ENCODE measurements at places on chromosomes 3 and 15.

GRCh38 chr15:71685420-71685993 is 124.8 kb upstream of the NR2E3 start:
- DNase-seq: no peak

- DNase-seq: no peak
Observed at GRCh38 chr3:177133860-177134815, 63.1 kb downstream of the TBL1XR1 start.

GRCh38 chr3:189368384-189368783 is 196.6 kb downstream of the TPRG1 start:
- DNase-seq: no peak

- DNase-seq: no peak
Observed at GRCh38 chr3:142259359-142259758, 34.0 kb upstream of the GK5 start.

GRCh38 chr15:35958975-35959374 is 413.0 kb upstream of the DPH6 start:
- no peak for DNase-seq

DNA sequence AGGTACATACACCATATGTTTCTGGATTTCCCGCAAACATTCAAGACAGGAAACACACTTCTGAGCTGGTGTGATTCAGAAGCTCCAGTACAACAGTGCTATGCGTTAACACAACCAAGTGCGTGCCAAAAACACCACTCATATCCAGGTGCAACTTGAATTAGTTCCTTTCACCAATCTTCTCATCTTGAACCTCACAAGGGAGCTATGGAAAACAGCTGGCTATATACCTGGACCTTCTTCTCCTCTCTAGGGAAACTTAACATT is 31.3 kb downstream of the SUSD5 start:
- DNase-seq: no peak

DNA sequence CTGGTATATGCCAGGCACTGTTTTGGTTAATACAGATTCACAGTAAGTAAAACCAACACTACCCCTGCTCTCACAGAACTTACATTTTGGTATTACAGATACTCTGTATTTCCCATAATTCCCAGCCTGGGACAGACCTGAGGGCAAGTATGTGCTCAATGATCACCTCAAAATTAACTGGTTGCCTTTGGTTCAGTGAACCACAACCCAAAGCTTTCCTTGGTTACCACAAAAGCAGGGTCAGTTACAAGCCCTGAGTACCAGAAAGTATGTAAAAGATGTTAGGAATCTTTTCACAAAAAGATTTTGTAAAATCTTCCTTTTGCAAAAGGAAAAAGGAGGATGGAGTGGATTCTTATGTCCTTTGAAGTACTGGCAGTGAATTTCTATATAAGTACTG is 72.2 kb upstream of the GUCA1C start:
- DNase-seq: no peak

DNA sequence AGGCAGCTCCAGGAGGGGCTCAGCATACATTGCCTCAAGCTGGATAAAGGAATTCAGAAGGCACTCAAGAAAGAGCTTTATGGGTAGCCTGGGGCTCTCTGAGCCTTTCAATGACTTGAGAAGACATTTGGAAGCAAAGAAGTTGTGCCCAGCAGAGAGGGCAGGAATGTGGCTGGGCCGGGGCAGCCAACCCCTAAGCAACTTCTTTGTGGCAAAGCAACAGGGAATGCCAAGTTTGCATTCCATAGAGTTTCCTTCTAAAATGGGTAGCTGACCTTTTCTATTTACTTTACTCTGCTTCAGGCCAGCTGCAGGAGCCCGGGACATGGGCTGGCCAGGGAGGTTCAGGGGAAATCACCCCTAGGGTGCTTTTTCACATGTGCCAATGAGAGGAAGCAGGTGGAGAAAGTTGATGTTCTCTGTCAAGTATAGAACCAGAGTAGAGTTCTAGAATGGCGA is 45.6 kb downstream of the CCDC12 start:
- no peak for DNase-seq

DNA sequence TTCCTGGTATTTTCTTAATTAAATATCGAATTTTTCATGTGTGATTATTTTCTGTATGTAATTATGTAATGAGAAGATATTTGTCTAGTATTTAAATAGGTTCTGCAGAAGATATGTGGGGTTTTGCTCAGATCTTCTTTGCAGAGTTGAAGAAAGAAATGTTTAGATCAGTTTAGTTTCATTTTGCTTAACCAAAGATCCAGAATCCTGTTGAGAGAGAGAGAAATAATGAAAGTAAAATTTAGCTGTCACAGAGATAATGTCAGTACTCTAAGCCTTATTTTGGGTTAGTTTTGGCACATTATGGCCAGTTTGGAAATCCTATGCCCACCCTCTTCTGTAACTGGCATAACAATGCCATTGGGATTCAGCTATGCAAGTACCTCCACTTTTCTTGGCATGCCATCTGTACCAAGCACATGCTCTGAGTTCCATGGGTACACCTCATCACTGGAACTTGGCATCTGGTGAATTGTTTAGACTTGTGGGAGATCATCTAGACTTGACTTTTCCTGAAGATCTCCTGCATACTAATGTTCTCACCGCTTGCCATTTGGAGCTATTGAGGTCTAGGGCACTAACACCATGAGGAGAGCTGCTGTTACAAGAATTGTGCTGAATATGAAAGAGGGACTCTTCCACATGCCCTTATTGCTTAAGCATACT is 30.9 kb downstream of the PLSCR1 start:
- DNase-seq: no peak

DNA sequence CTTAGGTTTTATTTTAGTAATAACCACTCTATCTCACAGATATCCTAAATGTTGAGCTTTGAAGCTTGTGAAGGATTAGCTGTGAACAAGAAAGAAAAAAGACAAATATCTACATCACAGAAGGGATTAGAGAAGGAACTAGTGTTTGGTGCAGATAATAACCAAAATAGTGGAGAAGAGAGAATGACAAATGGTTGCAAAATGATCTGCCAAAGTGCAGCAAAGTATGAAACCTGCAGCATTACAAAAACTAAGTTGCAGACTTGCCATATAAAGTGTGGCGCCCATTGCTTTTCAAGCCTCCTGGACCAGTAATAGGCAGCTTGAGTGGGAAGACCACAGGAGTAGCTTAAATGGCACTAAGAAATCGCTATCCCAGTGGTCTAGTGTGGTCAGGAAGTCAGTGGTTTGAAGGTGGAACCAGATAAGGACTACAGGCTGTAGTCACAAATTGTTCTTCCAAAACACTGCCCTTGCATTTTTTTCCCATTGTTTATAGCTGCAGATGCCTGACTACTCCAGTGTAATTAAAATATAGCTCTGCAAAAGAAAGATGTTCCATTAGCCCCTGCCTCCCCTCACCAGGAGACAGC is 20.7 kb downstream of the TPM1 start:
- DNase-seq: no peak

GRCh38 chr15:29945943-29946596 is 123.8 kb upstream of the TJP1 start:
- no peak for DNase-seq

DNA sequence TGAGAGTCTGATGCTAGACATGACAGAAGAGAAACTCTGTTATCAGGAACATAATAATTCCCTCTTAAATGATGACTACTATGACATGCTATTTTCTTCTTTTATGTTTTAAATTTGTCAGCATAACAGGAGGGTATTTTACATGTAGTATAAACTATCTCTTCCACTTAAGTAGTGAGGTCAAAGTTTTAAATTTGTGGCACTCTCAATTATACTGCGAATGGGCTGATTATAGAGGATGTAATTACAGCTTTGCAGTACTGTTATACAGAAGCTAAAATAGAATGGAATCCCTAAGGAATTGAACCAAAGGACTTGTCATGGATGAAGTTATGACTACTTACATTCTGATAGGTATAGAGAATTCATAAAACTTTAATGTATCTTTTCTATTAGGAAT is 34.3 kb downstream of the CMSS1 start:
- no peak for DNase-seq

- DNase-seq: no peak
Observed at GRCh38 chr3:58073301-58074108, 65.3 kb downstream of the FLNB start.

DNA sequence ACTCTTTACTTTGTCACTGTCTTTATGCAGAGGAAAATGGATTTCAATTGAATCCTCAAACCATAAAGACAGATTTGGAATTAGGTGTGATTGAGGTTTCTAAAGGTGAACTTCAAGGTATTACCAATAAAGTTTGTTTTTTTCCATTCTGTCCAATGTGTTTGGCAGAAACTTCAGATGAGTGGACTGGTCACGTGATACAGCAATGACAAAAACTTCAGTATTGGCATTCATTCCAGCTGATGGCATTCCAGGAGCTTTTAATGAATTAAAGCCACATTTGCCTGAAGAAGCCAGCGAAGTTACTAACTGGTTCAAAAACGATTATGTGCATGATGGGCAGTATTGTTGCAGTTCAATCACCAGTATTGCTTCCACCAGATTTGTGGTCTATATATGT is 4.5 kb upstream of the MASP1 start:
- no peak for DNase-seq

GRCh38 chr3:107989661-107990060 is 101.2 kb downstream of the CD47 start:
- no peak for DNase-seq

DNA sequence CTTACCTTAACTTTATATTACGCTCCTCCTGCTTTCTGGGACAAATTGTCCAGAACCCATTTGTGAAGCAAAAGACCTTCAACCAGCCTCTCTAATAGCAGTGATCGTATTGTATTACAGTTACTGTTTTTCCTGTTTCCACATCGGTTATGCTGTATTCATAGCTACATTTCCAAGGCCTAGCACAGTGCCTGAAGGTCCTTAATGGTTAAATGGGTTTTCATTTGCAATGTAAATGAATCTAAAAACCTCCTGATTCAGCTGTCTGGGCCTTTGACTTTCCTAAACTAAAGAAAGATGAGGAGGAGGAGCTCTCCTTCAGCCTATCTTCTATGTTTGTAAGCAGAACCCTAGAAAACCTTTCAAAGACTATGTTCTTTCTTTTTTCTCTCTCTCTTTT is 99.1 kb downstream of the LRRC28 start:
- no peak for DNase-seq

GRCh38 chr15:39835550-39835949 is 52.9 kb upstream of the FSIP1 start:
- DNase-seq: no peak

GRCh38 chr3:168065569-168065968 is 30.2 kb downstream of the GOLIM4 start:
- no peak for DNase-seq

DNA sequence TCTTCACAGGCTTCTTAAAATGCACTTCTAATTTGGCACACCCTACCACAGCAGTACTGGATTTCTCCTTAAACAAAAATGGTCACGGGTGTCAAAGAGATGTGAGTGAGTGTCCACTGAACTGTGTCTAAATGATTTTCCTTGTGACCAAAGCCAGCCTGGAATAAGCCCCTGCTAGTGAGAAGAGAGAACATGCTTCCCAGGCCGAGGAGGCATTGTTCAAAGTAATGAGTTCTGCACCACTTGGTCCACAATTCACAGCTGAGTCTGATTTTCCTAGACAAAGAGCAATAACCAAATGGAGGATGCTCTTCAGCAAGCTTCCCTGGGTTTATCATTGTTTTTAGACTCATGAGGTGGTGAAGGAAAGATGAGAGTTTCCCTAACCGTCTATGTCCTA is 3.8 kb downstream of the PLCH1 start:
- no peak for DNase-seq

GRCh38 chr15:55991802-55992768 is 1.3 kb downstream of the NEDD4 start:
- no peak for DNase-seq

- DNase-seq: peak; percentile 58
Observed at GRCh38 chr3:90062016-90062415, 954.6 kb downstream of the EPHA3 start.

DNA sequence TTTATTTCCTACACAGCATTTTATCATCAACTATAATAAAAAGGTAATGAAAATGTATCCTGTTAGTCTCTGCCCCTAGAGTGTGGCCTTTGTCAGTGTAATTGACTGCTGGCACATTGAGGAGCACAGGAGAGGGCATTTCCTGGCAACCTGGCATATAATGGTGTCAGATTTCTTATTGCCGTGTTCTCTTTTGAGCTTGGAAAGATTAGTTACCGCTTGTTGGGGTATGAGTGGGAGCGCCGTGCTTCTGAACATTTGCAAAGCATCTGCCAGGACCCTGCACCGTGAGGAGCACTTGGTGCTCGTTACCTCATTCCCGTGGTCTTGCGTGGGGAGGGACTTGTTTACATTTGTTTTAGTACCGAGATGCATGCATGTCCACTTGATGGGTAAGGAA is 124.4 kb downstream of the PTPRG start:
- no peak for DNase-seq

- no peak for DNase-seq
Observed at GRCh38 chr15:88181613-88182012, 74.9 kb downstream of the NTRK3 start.

GRCh38 chr3:62238003-62238402 is 135.3 kb downstream of the FEZF2 start:
- no peak for DNase-seq

GRCh38 chr3:171401432-171401831 is 58.8 kb downstream of the TNIK start:
- DNase-seq: no peak

- no peak for DNase-seq
Observed at GRCh38 chr3:71896751-71897150, 111.8 kb upstream of the PROK2 start.

DNA sequence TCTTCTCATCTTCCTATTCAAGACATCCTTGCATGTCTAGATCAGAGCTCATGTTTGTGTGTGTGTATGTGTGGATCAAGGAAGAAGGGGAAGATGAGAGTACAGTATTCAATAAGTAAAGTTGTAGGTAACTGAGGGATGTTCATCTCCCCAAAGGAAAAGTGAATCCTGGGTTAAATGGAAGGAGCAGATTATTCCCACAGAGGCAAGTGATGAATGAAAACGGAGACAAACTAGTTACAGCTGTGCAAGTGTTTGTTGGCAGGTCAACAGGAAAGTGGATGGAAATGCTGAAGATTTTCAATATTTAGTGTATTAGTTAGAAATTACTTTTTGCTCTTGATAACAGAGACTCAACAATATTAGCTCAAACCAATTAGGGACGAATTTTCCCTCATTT is 84.2 kb upstream of the PDZRN3 start:
- DNase-seq: no peak

- DNase-seq: no peak
Observed at GRCh38 chr3:179738998-179739397, 86.2 kb downstream of the USP13 start.

DNA sequence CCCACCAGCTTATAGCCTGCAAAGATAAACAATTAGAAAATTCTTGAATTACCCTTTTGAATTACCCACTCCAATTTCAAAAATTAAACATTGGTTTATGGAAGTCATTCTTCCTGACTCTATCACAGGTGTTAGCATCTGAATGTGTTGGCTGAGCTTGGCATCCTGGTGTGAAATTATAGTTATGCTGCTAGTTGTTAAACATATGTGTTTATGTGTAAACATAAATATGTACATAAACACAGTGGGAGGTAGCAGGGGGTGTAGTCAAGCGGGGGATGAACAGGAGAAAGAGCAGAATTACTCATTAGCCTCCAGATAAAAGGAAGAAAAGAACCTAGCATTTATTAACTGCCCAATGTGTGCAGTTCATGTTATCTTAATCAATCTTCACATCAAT is 530.2 kb downstream of the MCTP2 start:
- DNase-seq: no peak

All from HS-27A (cell line).